ENCODE measurements at places on chromosomes 13 and 19.

DNA sequence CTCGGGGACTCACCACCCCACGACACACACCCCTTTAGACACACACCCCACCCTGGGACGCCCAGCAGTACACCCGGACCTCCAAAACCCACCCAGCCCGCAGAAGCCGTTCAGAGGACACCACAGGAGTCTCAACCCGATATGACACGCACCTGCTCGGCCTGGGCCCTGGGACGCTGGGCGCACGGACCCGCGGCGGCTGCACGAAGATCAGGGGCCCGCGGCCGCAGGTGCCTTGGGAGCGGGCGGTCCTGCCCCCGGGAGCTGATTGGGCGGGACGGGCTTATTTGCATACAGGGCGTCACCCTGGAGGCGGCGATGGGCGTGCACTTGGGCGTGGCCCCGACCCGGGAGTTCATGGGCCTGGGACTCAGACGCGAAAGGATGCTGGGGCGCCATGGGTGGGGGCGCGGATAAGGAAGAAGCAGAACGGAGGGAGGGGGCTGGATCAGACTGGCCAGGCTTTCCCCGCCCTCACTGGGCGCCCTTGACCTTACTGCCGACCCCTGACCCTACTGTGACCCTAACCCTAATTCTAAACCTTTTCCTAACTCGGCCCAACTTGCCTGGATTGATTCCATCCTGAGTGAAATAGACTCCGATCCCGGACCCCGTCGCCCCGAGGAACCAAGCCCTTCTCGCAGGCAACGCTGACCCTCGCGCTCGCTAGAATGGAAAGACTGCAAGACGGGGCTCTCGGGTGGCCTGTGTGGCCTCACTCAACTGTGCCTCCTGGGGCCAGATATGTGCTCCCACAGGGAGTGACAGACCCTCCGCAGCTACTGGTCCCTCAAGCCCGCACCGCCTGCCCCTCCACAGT, at the start of gene MEF2B:
MEF2B (minus strand) TSS at position 211 of the 820 bp plus-strand sequence. CDS start 19,528 bp downstream, outside the sequence.
- peak; percentile 41 for DNase-seq

DNA sequence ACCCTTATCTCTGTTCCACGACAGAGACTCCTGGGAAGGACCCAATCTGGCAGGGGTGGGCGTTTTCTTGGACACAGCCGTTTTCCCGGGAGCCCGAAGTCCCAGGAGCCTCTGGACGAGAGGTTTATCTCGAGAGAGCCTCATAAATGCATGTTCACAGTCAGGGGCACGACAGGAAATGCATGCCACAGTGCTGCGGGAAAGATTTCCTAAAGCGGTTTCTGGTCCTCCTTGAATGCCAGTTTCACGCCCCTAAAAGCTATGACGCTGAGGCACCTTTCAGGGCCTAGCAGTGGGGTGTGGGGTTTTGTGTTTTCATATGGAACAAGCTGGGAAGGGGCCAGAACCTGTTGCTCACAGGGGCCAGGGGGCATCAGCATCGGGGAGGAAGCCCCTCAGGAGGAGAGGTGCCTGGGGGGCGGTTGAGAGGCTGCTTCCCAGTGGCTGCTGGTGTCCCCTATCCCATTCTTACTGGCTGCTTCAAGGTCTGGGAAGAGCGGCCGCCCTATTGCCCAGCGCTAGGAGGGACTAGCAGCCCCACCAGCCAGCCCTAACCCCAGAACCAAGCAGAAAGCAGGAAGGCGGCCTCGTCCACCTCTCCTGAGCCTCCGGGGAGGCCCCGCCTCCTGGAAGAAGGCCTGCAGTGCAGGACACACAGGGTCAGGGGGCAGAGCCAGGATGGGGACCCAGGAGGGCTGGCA, 157.0 kb downstream of the KDM4B start:
- DNase-seq: no peak

GRCh38 chr19:30848636-30849425, 476.6 kb downstream of the ZNF536 start:
- DNase-seq: no peak

GRCh38 chr19:53172889-53173288, 14.0 kb upstream of the ZNF347 start:
- no peak for DNase-seq

DNA sequence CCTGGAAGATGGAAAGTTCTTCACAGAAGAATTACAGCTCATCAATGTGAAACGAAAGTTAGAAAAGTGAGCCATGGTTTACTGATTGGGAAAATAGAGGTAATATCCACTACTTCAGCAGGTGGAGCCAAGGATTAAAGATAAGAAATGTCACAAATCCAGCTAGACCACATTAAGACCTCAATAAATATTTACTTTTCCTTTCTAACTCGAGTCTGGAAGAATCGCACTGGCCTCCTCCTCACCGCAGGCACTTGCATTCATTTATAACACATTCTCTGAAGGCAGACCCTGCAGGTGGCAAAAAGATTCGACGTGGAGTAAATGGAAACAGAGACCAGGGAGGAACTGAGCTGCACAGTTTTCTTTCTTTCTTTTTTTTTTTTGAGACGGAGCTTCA, 7.4 kb downstream of the SLC35E1 start:
- DNase-seq: no peak

- no peak for DNase-seq
These were observed 10.6 kb downstream of the PRR12 start for GRCh38 chr19:49601482-49602038.

- no peak for DNase-seq
These were observed 19.4 kb upstream of the ADGRE5 start for GRCh38 chr19:14361824-14362223.

GRCh38 chr13:37207691-37208451, 102.4 kb upstream of the CSNK1A1L start:
- no peak for DNase-seq

- DNase-seq: peak; percentile 78
These were observed at the start of gene POLR1G for GRCh38 chr19:45406226-45407090. POLR1G (plus strand) TSS chr19:45406644; CDS start chr19:45406697, 53 bp downstream.

DNA sequence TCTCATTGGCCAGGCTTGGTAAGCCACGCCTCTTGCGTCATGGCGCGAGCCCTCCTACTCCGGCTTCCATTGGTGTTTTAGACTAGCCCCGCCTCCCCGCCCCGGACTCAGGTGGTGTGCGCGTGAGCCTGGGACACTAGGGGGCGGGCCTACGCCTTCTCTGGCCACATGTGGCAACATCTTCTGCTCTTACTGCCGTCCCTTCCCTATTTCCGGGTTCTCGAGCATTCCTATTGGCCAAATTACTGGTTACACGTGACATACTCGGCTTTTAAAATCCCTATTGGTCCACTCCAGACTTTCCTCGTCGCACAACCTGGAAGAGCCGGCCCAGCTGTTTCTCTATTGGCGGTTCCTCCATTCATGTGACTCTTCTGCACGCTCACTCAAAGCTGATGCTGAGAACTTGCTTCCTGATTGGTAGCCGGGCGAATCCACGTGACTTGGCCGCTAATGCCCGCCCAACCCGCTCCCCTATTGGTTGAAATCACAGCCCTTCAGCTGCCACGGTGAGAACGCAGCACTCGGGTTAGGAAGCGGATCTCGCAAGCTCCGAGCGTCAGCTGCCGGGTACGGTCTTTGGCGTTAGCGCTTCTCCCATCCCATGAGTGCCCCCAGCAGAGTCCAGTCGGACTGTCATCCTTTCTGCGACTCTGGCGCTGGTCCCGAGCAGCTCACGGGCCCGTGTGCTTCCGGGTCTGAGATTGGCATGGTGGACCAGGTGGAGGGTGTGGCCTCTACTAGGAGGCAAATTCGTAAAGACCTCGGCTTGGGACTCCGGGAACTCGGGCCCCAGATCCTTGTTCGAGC, at the start of gene BLOC1S3:
BLOC1S3 (plus strand) TSS at position 523 of the 810 bp plus-strand sequence. CDS start 513 bp downstream, outside the sequence.
- peak; percentile 100 for DNase-seq

- peak; percentile 63 for DNase-seq
These were observed 10.8 kb upstream of the PDCD5 start for GRCh38 chr19:32570081-32570785.

DNA sequence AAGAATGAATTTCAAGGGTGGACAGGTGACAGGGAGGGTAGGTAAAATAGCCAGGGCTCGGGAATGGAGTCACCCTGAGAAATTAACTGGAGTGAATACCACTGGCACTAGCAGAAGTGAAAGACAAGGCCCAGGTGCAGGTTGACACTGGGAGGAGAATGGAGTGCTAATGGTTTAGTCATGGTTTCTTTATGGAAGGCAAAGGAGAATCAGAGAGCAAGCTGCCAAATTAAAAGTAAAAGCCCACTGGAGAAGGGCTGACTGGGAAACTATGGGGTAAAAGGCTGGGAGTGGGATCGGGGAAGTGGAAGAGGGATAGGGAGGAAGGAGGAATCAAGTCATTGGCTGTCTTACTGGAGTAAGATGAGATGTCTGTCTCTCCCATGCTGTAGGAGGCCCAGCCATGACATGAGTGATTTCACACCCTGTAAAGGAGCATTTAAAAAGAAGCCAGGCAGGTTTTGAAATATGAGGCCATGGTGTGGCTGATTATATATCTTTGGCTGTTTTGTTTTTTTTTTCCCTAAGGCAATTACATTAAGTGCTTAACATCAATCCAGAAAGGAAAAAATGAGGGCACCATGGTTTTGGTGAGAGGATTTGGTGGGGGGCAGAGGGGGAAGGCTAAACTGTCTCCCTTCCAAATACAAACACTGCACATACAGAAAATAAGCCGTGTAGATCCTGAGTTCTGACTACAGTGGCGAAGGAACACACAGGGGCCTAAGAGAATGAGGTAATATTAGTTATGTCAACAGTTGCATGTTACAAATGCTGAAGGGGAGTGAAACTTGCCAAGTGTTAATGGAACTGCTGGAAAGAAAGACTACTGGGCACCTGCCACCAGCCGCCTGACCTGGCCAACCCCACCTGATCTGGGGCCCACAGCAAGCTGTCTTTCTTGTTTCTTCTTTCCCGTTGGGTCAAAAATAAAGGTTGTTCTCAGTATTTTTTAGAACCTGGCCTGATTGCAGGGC, 183.5 kb upstream of the TSC22D1 start:
- DNase-seq: no peak

DNA sequence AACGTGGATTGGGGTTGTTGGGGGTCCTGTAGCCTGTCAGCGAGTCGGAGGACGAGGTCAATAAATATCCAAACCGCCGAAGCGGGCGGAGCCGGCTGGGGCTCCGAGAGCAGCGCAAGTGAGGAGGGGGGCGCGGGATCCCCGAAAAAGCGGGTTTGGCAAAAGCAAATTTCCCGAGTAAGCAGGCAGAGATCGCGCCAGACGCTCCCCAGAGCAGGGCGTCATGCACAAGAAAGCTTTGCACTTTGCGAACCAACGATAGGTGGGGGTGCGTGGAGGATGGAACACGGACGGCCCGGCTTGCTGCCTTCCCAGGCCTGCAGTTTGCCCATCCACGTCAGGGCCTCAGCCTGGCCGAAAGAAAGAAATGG, 754 bp upstream of the SIX5 start:
- peak; percentile 54 for DNase-seq

DNA sequence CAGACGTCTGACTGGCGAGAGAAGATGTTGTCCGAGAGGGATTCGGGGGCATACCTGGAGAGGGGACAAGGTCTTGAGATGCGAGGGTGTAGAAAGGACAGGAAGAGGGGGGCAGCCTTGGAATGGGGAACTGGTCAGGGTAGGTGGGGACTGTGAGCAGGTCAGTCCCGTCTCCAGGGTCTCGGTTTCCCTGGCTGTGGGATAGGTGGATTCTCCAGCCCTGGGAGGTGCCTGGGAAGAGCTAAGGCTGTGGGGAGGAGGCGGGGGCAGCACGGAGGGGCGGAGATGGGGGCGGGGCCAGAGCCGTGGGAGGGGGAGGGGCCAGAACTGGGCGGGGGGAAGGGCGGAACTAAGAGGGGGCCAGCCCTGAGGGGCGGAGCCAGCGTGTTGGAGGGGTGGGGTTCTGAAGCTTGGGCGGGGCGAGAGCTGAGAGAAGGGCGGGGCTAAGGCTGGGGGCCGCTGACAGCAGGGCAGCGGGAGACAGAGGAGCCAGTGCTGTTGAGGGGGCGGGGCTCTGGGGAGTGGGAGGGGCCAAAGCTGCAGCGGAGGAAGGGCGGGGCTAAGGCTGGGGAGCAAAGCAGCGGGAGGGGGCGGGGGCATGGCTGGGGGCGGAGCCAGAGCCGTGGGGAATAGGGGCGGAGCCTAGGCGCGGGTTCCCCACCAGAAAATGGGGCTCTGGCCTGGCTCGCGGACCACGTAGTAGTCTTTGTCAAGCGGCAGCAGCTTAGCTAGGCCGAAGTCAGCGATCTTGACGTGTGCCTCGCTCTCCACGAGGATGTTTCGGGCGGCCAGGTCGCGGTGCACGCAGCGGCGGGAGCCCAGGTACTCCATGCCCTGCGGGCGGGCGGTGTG, 9.5 kb upstream of the INSL3 start:
- peak; percentile 57 for DNase-seq

DNA sequence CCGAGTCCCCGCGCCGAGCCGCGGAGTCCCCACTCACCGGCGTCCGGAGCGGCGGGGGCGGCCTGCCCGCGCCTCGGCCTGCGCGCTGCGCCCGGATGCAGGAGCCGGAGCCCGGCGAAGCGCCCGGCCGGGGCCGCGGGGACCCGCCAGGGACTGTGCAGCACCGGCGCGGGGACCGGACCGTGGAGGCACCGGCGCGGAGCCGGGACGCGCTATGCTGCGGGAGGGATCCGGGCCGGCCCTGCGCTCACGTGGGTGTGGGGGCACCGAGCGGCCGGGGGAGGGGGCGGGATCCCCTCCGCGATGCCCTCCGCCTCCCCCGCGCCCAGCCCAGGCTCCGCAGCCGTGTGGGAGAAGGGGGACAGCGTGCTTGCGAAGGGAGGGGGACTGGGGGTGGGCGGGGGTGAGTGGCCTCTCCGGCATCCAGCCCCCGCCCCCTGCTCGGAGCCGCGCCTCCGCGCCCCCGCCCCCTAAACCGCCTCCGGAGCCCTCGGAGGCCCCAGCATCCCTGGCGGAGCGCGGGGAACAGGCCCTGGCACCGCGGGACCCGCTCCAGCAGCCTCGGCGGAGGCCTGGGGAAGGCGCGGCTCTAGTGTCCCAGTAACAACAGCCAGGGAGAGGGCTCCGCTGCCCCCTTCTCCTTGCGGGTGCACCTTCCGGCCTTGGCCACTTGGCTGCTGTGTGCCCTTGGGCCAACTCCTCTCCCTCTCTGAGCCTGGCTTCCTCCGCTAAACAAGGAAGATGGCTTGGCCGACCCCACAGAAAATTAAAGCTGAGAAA, at the start of gene SLC1A6:
SLC1A6 (minus strand) TSS at position 389 of the 780 bp plus-strand sequence. CDS start 6,954 bp downstream, outside the sequence.
- no peak for DNase-seq

GRCh38 chr13:100175078-100175802, 86.3 kb downstream of the PCCA start:
- DNase-seq: no peak

DNA sequence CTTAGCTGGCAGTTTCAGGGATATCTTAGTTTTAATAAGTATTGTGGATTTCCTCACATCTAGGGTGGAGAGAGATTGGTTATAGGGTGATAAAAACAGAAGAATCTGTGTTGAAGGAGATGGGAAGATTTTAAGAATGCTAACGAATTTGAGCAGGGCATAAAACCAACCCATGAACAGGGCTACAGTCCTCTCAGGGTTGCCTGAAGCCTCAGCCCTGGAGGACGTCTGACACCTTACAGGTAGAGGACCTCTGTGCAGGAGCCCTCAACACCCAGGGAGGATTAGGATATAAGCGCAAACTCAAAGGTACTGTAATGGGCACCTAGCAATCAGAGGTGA, 461 bp upstream of the WASF3 start:
- no peak for DNase-seq

DNA sequence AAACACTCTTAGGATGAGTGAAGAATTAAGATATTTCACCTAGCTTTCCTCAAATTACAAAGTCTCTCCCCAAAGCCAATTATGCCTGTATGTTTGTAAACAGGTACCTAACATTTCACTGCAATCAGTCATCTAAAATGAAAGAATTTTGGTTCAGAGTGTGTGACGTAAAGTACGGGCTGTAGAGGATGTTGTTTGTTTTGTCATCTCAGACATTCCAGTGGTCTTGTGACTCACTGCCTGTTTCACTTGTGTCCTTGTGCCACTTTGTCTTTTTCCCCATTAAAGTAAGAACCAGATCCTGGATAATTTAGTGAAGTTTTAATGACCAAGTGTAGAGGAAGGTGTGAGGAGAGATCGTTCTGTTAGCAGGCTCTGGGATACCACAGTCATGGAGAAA, 28.6 kb upstream of the EID2 start:
- DNase-seq: peak; percentile 9
